Memory B cell (primary cell): ENCODE measurements at places on chromosomes 2 and 18.

DNA sequence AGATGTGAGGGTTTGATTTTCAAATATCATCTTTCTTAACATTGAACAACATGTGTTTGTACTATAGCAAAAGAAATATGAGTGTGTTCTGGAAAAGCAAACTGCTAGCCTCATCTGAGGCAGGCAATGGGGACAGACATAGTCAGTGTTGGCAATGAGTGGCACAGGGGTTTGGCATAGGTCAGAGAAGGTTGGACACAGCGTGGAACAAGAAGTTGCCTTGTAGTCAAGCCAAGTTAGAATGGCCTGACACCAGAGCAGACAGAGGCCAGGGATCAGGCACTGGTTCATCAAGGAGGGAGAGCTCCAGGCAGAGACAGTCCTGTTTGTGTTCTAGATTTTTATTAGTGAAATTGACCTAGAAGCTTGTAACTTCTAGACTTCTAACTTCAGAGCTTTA is 100.8 kb upstream of the TANK start:
- DNase-seq = no peak
- no peaks in the 10 kb centered on the region for H3K27me3 ChIP-seq
- H3K4me3 ChIP-seq = no peak overlapping the region

DNA sequence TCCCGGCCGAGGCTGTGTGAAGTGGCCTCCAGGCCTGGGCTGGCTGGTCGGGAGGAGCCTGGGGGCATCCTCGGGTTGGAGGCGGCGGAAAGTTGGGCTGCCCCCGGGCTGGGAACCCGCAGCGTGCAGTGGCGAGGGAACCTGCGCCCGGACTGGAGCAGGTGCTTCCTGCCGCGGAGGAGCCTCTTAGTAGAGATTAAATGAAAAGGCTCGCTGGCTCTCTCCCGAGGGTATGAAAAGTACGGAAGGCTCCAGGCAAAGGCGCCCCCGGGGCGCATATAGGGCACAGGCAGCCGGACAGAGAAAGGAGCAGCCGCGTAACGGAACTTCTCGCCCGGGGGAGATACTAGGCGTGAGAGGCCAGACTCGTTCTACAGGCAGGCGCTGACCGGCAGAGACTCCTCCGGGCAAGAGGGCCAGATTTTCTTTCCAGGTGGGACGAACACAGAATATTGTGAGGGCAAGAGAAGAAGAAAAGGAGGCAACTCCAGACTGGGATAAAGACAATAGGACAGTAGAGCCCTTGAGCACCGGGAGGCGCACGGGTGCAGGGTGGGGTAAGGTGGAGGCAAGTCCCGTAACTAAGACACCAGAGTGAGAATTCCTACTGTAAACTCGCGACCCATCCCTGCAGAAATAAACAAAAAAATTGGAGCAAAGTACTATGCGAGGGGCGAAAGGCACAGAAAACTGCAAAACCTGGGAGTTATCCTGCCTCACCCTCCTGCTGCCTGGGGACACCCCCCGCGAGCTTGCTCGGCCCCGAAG is 816 bp downstream of the CDH2 start:
- H3K36me3 ChIP-seq = peaks cover 6% of the 10 kb centered on the region
- H3K27me3 ChIP-seq = peaks cover 19% of the 10 kb centered on the region
- H3K4me3 ChIP-seq = peak overlapping the region; percentile 25
- no peak for DNase-seq
- H3K27ac ChIP-seq = no peak overlapping the region

DNA sequence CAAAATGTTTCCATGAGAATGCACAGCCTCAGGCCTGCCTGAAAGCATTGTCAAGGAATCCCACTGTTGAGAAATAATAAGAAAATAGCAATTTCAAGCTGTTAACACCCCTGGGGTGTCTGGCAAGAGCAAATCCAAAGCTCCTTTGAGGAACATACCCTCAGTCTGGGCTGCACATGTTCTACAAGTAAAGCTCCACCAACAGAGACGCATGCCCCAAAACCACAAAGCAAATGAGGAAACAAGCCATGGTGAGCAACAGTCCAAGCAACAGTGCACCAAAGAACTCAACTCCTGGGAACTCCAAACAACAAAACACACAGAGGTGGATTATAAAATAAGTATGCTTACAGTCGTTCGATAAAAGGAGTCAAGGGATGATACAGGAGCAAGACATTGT is 40.3 kb downstream of the CYP27C1 start:
- H3K4me3 ChIP-seq = no peak overlapping the region
- peaks cover 2% of the 10 kb centered on the region for H3K36me3 ChIP-seq
- no peaks in the 10 kb centered on the region for H3K4me1 ChIP-seq
- H3K27ac ChIP-seq = no peak overlapping the region
- H3K27me3 ChIP-seq = peaks cover 5% of the 10 kb centered on the region
- DNase-seq = no peak

DNA sequence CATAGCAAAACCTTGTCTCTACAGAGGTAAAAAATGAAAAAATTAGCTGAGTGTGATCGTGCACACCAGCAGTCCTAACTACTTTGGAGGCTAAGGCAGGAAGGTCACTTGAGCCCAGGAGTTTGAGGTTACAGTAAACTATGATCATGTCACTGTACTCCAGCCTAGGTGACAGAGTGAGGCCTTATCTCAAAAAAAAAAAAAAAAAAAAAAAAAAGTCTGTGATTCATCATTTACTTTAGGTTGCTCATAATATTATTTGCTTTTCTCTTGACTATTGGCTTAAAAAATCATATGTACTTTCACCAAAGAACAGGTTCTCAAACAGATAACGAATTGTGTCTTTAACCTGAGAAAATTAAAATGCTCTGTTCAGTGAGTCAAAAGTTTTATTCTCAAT is 129.1 kb downstream of the MYO3B start:
- no peak overlapping the region for H3K4me3 ChIP-seq
- no peaks in the 10 kb centered on the region for H3K36me3 ChIP-seq
- peaks cover 4% of the 10 kb centered on the region for H3K27me3 ChIP-seq
- no peak overlapping the region for H3K27ac ChIP-seq
- no peak for DNase-seq

DNA sequence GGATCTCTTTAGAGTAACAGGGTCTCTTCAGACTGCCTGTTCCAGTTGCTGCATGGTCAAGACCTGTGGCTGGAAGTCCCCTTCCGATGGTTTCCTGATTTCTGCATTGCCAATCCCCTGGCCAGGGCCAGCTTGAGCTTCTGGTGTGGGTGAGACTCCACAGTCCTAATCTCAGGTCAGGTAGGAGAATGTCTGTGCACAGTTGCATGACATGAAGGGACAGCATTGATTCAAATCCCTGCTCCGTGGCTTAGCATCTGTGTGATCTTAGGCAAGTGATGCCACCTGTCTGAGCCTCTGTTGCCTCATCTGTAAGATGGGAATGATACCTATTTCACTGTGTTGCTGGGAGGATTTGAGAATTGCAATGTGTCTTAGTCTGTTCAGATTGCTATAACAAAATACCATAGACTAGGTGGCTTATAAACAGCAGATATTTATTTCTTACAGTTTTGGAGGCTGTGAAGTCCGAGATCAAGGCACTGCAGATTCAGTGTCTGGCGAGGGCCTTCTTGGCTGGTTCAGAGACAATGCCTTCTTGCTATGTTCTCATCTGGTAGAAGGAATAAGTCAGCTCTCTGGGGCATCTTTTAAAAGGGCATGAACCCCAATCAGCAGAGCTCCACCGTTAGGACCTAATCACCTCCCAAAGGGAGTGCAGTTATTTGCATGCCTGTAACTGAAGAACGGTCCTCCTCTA is 66.2 kb downstream of the ATOH8 start:
- no peak overlapping the region for H3K4me3 ChIP-seq
- no peak overlapping the region for H3K27ac ChIP-seq
- no peak for DNase-seq
- H3K4me1 ChIP-seq = no peaks in the 10 kb centered on the region

GRCh38 chr2:151102226-151102625 is 159.4 kb downstream of the RBM43 start:
- no peak overlapping the region for H3K4me3 ChIP-seq
- H3K4me1 ChIP-seq = no peaks in the 10 kb centered on the region
- no peaks in the 10 kb centered on the region for H3K36me3 ChIP-seq
- no peak for DNase-seq
- no peak overlapping the region for H3K27ac ChIP-seq
